T-cell (primary cell): ENCODE measurements at places on chromosomes 1 and 21. TPM values are rescaled to one million over a fixed set of nuclear protein-coding genes. Genes with fewer than 3 reads are reported as not detected.

- DNase-seq, result no peak
- no peaks in the 10 kb centered on the region for H3K36me3 ChIP-seq
- no peak overlapping the region for H3K4me3 ChIP-seq
- H3K4me1 ChIP-seq, result peaks cover 8% of the 10 kb centered on the region
These were observed 107.5 kb downstream of the RGL1 start for GRCh38 chr1:183912265-183912886.

DNA sequence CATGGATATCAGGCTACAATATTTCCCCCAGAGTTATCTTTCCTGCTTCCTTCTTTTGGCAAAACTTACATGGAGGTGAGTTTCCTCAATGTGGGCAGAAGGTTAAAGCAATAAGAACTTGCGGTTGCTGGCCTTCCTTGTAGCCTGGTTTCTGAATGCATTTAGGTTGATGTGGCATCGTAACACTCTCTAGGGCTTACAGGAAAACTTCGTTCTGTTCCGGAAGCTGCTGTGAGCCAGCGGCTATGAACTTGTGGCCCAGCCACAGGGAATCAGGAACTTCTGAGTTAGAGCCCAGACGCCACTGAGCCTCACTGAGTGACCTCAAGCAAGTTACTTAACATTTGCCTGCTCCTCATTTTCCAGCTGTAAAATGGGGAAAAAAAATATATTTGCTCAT lies 623.4 kb upstream of the ADAMTS5 start:
- no peak for DNase-seq
- no peak overlapping the region for H3K27ac ChIP-seq
- no peaks in the 10 kb centered on the region for H3K4me1 ChIP-seq
- no peaks in the 10 kb centered on the region for H3K36me3 ChIP-seq
- H3K4me3 ChIP-seq, result no peak overlapping the region
- H3K27me3 ChIP-seq, result no peaks in the 10 kb centered on the region

- H3K4me1 ChIP-seq, result peaks cover 2% of the 10 kb centered on the region
- DNase-seq, result no peak
These were observed 28.4 kb downstream of the TRIM11 start for GRCh38 chr1:228378090-228378872.

DNA sequence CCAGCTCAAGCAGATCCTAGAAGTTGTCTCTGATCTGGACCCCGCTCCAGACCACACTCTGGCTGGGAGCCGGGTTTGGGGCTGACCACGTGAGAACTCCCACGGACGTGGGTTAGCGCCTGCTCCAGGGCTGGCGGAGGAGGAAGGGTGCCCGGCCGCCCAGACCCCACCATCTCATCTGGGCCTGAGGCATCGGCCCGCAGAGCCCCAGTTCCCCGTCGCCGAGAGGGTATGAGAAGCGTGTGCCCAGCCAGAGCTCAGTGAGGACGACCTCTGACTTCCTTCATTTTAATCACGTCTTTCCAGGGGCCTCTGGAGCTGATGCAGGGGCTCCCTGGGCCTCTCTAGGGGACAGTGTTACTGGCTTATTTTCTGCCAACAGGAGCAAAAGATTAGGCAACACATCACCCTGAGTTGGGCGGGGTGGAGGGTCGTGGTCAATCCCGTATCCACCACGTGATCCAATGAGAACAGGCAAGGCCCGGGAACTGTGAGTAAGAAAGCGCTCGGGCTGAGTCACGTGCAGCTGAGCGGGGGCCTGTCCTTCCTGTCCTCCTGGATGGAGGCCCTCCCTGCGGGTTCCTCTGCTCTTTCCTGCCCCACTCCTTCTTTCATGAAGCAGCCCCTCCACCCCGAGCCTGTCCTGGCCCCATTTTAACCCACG lies 81.1 kb downstream of the SIK1 start:
- H3K27ac ChIP-seq, result no peak overlapping the region
- peak; percentile 27 for DNase-seq
- H3K4me1 ChIP-seq, result no peaks in the 10 kb centered on the region
- H3K36me3 ChIP-seq, result no peaks in the 10 kb centered on the region

GRCh38 chr1:48735796-48736195 lies 40.9 kb downstream of the BEND5 start:
- H3K27ac ChIP-seq, result no peak overlapping the region
- no peak overlapping the region for H3K4me3 ChIP-seq
- H3K27me3 ChIP-seq, result no peaks in the 10 kb centered on the region
- no peak for DNase-seq
- peaks cover 12% of the 10 kb centered on the region for H3K36me3 ChIP-seq
- H3K4me1 ChIP-seq, result no peaks in the 10 kb centered on the region

GRCh38 chr1:65059930-65060538 lies 88.0 kb upstream of the AK4 start:
- DNase-seq, result no peak
- H3K27ac ChIP-seq, result no peak overlapping the region
- no peak overlapping the region for H3K4me3 ChIP-seq
- H3K27me3 ChIP-seq, result no peaks in the 10 kb centered on the region
- H3K4me1 ChIP-seq, result peaks cover 5% of the 10 kb centered on the region

DNA sequence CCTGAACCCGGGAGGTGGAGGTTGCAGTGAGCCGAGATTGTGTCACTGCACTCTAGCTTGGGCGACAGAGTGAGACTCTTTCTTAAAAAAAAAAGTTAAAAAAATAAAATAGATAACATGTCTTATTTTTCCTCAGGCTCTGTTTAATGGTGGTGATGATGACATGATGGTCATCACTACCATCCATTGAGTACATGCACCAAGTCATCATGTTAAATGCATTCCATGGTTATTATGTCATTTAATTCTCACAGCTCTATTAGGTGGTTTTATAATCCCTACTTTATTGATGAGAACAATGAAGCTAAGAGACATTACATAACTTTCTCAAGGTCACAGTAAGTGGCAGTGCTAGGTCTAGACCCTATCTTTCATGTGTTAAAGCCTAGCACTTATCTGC lies 34.4 kb upstream of the MAB21L3 start:
- no peak overlapping the region for H3K4me3 ChIP-seq
- no peak for DNase-seq
- H3K4me1 ChIP-seq, result no peaks in the 10 kb centered on the region
- H3K36me3 ChIP-seq, result no peaks in the 10 kb centered on the region

GRCh38 chr1:80540149-80540548 lies 1260.6 kb upstream of the ADGRL2 start:
- H3K4me1 ChIP-seq, result no peaks in the 10 kb centered on the region
- no peaks in the 10 kb centered on the region for H3K36me3 ChIP-seq
- H3K4me3 ChIP-seq, result no peak overlapping the region
- no peak for DNase-seq
- no peak overlapping the region for H3K27ac ChIP-seq
- H3K27me3 ChIP-seq, result no peaks in the 10 kb centered on the region

GRCh38 chr1:15756143-15757015 lies 2.2 kb upstream of the FBLIM1 start:
- no peaks in the 10 kb centered on the region for H3K36me3 ChIP-seq
- H3K4me1 ChIP-seq, result peaks cover 4% of the 10 kb centered on the region
- no peak overlapping the region for H3K27ac ChIP-seq
- DNase-seq, result peak; percentile 13
- no peak overlapping the region for H3K4me3 ChIP-seq
- H3K27me3 ChIP-seq, result peaks cover 66% of the 10 kb centered on the region

- H3K27ac ChIP-seq, result no peak overlapping the region
- H3K4me3 ChIP-seq, result no peak overlapping the region
- H3K27me3 ChIP-seq, result peaks cover 15% of the 10 kb centered on the region
- no peaks in the 10 kb centered on the region for H3K36me3 ChIP-seq
These were observed 15.5 kb upstream of the MAST2 start for GRCh38 chr1:45787905-45788304.

- no peak overlapping the region for H3K27ac ChIP-seq
- H3K4me1 ChIP-seq, result no peaks in the 10 kb centered on the region
- no peak for DNase-seq
- H3K36me3 ChIP-seq, result no peaks in the 10 kb centered on the region
These were observed 74.1 kb upstream of the PLA2G4A start for GRCh38 chr1:186754542-186755145.

- no peaks in the 10 kb centered on the region for H3K27me3 ChIP-seq
- H3K4me1 ChIP-seq, result no peaks in the 10 kb centered on the region
- no peak for DNase-seq
- no peak overlapping the region for H3K4me3 ChIP-seq
- H3K36me3 ChIP-seq, result no peaks in the 10 kb centered on the region
These were observed 180.9 kb upstream of the PRMT6 start for GRCh38 chr1:106875622-106876021.

DNA sequence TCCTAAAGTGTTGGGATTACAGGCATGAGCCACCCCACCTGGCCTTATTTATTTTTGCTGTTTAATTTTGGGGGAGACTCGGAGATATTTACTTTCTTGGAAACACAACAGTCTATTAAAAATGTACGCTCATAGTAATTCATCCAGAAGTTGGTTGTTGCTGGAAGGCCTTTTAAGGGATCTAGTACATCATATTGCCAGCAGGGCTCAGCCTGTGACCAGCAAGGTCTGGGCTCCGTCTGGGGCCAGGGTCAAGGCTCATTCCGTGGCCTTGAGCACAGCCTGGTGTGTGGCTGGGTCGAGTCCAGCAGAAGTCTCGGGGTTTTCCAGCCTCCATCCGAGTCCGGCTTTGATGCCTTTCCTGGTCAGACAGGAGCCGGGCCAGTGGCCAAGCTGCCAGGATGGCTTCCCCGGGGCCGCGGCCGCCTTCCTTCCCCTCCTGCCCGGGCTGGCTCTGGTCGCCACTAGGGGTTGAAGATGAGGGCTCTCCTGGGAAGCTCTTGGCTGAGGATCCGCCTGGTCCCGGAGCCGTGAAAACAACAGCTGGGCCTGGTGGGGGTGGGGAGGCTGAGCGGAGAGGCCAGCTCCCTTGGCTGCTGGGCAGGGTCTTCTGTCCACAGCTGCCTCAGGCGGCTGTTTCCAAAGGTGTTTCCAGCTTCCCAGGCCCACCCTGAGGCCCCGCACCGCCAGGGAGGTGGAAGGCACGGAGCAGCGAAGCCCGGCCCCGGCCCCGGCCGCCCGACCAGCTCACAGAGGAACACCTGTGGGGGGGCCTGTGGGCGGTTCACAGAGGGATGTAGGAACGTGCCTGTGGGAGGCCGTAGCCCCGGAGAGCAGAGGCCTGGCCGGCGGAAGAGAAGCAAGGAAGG lies 5.1 kb upstream of the VWA1 start:
- DNase-seq, result no peak
- H3K27ac ChIP-seq, result no peak overlapping the region
- H3K27me3 ChIP-seq, result no peaks in the 10 kb centered on the region

GRCh38 chr21:21188513-21189195 lies 190.4 kb downstream of the NCAM2 start:
- H3K36me3 ChIP-seq, result no peaks in the 10 kb centered on the region
- H3K4me3 ChIP-seq, result no peak overlapping the region
- no peaks in the 10 kb centered on the region for H3K4me1 ChIP-seq
- H3K27me3 ChIP-seq, result no peaks in the 10 kb centered on the region
- no peak for DNase-seq

DNA sequence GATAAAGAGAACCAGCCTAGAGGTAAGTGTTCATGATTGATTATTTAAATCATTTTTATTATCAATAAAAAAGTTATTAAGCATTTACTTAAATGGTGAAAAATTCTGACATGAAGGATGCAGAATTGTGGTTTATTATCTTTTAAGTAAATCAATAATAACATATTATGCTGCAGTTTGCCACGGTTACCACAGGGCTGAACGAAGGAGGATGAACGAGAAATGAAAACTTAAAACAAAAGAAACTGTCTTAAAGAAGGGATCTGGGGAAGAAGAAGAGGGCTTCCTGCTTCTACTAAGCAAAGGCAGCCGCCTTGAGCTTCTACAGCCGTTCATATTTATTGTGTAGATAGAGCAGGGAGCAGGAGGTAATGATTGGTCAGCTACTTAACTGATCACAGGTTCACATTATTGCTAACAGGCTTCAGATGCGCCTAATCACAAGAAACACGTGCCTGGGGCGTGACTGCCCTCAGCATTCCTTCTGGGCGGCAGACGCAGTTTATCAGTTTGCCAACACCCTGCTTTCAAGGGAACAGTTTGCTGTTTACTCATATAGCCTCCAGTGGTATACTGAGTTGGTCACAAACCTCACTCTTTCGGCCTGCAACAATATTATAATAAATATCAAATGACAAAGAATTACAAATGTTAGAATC lies 5.8 kb upstream of the FNBP1L start:
- no peaks in the 10 kb centered on the region for H3K36me3 ChIP-seq
- no peak overlapping the region for H3K4me3 ChIP-seq
- H3K27ac ChIP-seq, result no peak overlapping the region
- peaks cover under 1% of the 10 kb centered on the region for H3K4me1 ChIP-seq
- DNase-seq, result no peak
- H3K27me3 ChIP-seq, result no peaks in the 10 kb centered on the region

DNA sequence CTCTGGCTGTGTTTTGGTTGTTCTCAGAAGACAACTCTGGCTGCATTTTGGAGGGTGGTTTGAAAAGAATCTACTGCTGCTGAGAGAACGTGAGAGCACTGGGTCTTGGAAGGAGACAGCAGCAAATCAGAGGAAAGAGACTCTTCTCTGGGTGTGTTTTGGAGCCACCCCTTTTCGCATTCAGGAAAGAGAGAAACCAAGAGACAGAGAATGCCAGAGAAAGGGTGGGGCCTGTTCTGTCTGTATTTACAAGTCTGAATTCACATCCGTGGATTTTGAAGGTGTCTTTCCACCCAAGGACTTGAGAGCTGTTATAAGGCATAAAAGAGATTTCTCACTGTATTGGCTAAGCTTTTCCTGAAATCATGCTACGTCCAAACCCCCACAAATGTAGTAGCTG lies 187.2 kb downstream of the C1orf94 start:
- no peaks in the 10 kb centered on the region for H3K27me3 ChIP-seq
- DNase-seq, result no peak
- H3K36me3 ChIP-seq, result no peaks in the 10 kb centered on the region
- H3K4me3 ChIP-seq, result no peak overlapping the region

- H3K4me3 ChIP-seq, result no peak overlapping the region
- H3K36me3 ChIP-seq, result no peaks in the 10 kb centered on the region
- peak; percentile 62 for DNase-seq
- H3K27ac ChIP-seq, result peak overlapping the region; percentile 86
- no peaks in the 10 kb centered on the region for H3K27me3 ChIP-seq
These were observed 110.4 kb downstream of the PPIAL4G start for GRCh38 chr1:148372731-148373130.

DNA sequence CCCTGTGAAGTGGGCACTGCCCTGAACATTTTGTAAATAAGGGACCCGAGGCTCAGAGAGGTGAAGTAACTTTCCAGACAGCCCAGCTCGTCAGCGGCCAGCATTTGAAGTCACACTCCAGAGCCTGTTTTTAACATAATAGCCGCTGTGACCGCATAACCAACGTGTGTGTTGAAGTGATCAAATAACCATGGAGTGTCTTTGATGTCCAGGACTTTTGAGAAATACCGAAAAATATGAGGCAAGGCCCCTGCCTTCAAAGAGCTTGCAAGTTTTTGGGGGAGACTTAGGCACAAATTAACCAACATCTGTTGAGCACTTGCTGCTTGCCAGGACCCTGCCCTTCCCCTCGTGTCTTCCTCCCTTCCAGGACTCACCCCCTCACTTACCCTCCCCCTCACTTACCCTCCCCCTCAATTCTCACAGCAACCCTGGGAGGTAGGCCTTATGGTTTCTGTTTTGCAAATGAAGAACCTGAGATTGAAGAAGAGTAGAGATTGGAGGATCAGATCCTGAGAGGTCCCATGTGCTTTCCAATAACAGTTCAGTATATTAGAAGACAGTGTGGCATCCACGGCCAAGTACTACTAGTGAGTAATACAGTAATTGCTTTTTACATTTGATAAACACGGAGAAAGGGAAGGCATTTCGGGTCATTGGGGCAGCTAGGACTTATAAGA lies 1.3 kb upstream of the SLC16A1 start:
- DNase-seq, result peak; percentile 19
- H3K27me3 ChIP-seq, result no peaks in the 10 kb centered on the region
- peaks cover 30% of the 10 kb centered on the region for H3K4me1 ChIP-seq
- no peaks in the 10 kb centered on the region for H3K36me3 ChIP-seq

Gene CLDN14
- not detected for total RNA-seq

Gene BCL2L15
- 1.2 TPM for total RNA-seq

Gene BCAR3
- 1.4 TPM for total RNA-seq

Gene CBS
- 3.6 TPM for total RNA-seq

Gene KAZN
- 0.18 TPM for total RNA-seq

Gene IGSF9
- 0.16 TPM for total RNA-seq

Gene CREG1
- total RNA-seq, result 13.0 TPM

Gene DNAH14
- 1.4 TPM for total RNA-seq
